ENCODE measurements at places on chromosomes 2 and 18. TPM values are rescaled to one million over a fixed set of nuclear protein-coding genes. Genes with fewer than 3 reads are reported as not detected.

The ARHGEF33 gene
- polyA plus RNA-seq = 0.55 TPM

The TMX3 gene
- 45.4 TPM for polyA plus RNA-seq

The ZSWIM2 gene
- polyA plus RNA-seq = not detected

The RGPD3 gene
- polyA plus RNA-seq = 1.8 TPM

The LCT gene
- 0.09 TPM for polyA plus RNA-seq

The TGFA gene
- 4.8 TPM for polyA plus RNA-seq

The PPP1R7 gene
- 63.7 TPM for polyA plus RNA-seq

The TOGARAM2 gene
- 3.3 TPM for polyA plus RNA-seq

The CAPN14 gene
- polyA plus RNA-seq = 0.62 TPM

The FBXO48 gene
- 1.4 TPM for polyA plus RNA-seq

The LDLRAD4 gene
- polyA plus RNA-seq = 46.9 TPM

The PTPRN gene
- 0.41 TPM for polyA plus RNA-seq

The C2orf42 gene
- polyA plus RNA-seq = 15.4 TPM

The IGFBP5 gene
- 134 TPM for polyA plus RNA-seq

The DOK6 gene
- 0.75 TPM for polyA plus RNA-seq

The GALM gene
- 10.0 TPM for polyA plus RNA-seq

The OTOF gene
- 0.71 TPM for polyA plus RNA-seq

The UGT1A10 gene
- 0.39 TPM for polyA plus RNA-seq

The TLX2 gene
- 0.11 TPM for polyA plus RNA-seq

The SMC6 gene
- 15.9 TPM for polyA plus RNA-seq

The PNO1 gene
- 12.2 TPM for polyA plus RNA-seq

The HOXD11 gene
- polyA plus RNA-seq = 0.09 TPM

The SDC1 gene
- polyA plus RNA-seq = 18.9 TPM

The UGT1A4 gene
- 0.34 TPM for polyA plus RNA-seq

The KCNE4 gene
- polyA plus RNA-seq = 2.1 TPM

The DYNAP gene
- 0.14 TPM for polyA plus RNA-seq

The GKN2 gene
- polyA plus RNA-seq = 0.75 TPM

The MSGN1 gene
- not detected for polyA plus RNA-seq

The CD8B2 gene
- 6.3 TPM for polyA plus RNA-seq
